DMS79 (cell line): ENCODE measurements at places on chromosomes 6 and 20.

GRCh38 chr6:166435574-166435973 lies 52.8 kb upstream of the MPC1 start:
- DNase-seq, result no peak

- no peak for DNase-seq
Measured at GRCh38 chr6:44489910-44490604, 102.6 kb downstream of the CDC5L start.

- DNase-seq, result no peak
Measured at GRCh38 chr20:46222521-46223007, 85.7 kb downstream of the CDH22 start.

DNA sequence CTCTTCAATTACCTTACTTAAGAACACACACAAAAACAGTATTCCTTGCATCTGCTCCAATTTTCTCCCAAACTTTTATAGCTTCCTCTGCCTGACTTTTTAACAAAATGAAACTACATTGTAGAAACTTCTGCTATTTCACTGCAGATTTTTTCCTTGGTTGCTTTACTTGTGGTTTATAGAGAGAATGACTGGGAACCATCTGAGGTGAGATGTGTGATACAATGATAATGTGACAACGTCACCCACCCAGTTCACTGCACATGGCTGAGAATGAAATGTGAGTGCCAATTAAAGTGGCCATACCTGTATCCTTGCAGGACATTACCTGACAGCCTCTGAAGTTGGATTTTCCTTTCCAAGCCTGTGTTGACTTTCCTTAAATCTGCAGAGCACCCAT lies 258.4 kb downstream of the CD83 start:
- DNase-seq, result no peak

DNA sequence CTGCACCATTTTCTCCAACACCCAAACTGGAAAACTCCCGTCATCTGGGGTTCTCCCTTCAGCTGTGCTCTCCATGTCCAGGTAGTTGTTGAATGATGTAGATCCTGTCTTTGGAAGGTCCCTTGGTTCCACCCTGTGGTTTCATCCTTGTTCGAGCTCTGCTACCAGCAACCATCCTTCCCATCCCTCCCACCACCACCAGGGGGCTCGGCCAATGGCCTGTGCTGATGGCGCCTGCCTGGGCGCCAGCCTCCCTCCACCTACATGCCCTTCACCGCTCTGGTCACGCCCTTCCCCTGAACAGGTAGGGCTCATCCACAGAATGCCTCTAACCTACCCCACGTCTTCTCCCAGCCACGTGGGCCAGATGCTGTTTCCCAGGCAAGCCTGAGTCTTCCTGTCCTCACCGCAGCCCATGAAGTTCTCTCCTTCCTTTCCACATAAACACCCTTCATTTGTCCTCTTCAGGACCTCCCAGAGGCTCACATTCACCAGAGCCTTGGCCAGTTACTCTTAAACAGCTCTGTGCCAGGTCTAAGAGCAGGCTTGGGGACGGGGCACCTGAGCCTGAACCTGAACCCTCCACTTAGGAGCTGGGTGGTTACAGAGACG lies 75.1 kb upstream of the DUSP22 start:
- no peak for DNase-seq

- DNase-seq, result no peak
Measured at GRCh38 chr6:99490608-99491007, 24.6 kb downstream of the USP45 start.
